ENCODE measurements at places on chromosomes 4 and X.

- no peak for DNase-seq
Measured at GRCh38 chr4:114791976-114792375, 193.4 kb downstream of the UGT8 start.

- no peak for DNase-seq
Measured at GRCh38 chr4:148289740-148290139, 152.5 kb downstream of the NR3C2 start.

DNA sequence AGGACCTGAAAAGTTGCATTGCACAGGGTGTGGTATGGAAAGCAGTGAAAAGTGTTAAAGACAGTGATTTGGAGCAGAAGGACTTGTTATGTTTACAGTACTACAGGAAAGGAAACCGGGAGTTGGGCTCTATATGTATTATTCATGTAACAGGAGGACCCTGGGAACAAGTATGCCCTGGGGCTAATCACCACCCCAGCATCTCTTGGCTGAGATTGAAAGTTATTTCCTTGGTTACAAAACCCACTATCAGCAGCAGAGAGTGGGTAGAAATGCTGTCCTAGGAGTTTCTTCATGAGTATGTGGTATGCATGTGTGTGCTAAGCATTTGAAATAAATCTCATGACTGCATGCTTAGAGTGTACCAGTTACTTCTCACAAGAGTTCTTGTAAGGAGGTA lies 46.9 kb downstream of the STK32B start:
- no peak for DNase-seq

DNA sequence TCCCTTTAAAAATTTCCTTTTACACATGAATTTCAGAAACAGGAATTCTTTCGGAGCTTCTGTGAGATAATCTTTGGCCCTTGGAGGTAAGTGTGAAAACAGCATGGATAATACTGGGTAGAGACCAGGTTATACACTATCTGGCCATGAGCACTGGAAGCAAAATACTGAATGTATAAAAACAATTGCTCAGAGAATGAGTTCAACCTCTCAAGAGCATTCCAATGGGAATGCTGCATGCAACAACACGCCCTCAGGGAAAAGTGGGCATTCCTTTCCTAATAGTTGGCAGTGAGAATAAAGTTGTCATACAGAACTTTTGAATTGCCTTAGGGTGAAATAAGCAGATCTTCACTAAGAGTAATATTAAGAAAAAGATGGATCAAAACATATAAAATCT lies 574.8 kb upstream of the DIPK2B start:
- no peak for DNase-seq

DNA sequence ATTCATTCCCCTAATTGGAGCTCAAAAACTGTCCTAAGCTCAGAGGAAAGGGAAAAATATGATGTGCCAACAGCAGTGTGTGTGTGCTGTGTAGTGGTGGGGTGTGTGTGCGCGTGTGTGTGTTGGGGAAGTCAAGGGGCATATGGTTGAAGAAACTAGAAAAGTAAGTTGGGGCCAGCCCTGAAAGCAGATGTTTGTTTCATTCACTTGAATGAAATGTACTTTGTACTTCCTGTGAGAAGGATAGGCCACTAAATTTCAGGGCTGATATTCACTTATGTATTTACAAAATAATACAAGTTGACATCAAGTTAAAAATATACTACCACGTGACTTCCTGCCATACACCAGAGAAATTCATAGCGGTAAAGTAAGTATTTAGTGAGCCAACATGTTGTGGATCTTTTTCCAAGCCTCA lies 151.3 kb upstream of the JADE1 start:
- no peak for DNase-seq

- DNase-seq: no peak
Measured at GRCh38 chrX:25049357-25049756, 33.6 kb upstream of the ARX start.

- no peak for DNase-seq
Measured at GRCh38 chrX:72176981-72177380, 4.6 kb upstream of the PIN4 start.

DNA sequence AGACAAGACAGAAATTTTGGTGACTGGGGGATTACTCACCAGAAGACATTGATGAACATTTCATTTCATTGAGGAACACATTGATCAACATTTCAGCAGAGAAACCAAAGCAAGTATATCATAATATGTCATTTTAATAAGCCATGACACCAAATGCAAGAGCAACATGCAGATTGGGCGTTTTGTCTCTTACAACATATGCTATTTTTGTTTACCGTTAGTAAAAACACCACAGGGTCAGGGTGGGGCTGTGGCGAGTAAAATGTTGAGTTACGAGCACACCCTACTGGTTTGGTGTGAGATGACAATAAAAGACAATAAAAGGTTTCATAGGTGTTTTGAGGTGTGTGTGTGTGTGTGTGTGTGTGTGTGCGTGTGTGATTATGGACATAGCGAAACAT lies 294.5 kb downstream of the PDGFC start:
- no peak for DNase-seq

- no peak for DNase-seq
Measured at GRCh38 chrX:119340606-119341205, 58.4 kb upstream of the SLC25A43 start.

DNA sequence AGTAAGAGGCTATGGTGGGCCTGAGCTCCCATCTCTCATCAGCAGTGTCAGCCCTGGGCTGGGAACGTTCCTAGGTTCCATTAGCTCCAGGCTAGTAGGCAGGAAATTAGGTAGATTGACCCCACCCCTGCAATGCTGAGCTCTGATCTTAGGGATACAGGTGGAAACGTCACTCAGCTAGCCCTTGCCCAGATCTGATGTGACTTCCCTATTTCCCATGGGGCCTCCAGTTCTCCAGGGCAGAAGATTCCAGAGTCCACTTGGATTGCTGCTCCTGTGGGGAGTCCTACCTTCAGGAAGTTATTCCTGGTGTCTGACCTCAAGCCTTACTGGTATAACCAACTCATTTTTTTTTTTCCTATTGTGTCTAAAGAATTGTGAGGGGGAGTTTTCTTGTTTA lies 81.1 kb downstream of the EFNB1 start:
- DNase-seq: no peak

- no peak for DNase-seq
Measured at GRCh38 chrX:57596109-57596508, 4.3 kb downstream of the ZXDB start.

DNA sequence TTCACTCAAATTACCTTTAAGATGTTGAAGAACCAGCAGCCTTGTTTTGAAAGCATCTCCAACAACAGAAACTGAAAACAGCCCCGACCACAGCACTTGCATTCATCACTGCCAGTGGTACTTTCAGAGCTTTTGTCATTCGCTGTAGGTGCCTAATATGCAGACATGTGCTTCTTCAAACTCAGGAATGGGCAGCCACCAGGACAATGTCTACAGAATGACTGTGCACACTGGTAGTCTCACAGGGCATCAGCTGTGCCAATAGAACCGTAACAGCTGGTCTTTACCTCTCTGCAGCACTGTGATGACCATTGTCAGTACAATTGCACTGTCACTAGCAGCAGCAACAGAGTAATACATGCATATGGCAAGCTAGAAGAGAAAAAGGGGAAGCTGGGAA lies 1149.7 kb downstream of the STPG2 start:
- DNase-seq: no peak

GRCh38 chr4:125235971-125236370 lies 78.8 kb upstream of the FAT4 start:
- no peak for DNase-seq

GRCh38 chrX:11533199-11533651 lies 132.5 kb downstream of the ARHGAP6 start:
- DNase-seq: no peak

DNA sequence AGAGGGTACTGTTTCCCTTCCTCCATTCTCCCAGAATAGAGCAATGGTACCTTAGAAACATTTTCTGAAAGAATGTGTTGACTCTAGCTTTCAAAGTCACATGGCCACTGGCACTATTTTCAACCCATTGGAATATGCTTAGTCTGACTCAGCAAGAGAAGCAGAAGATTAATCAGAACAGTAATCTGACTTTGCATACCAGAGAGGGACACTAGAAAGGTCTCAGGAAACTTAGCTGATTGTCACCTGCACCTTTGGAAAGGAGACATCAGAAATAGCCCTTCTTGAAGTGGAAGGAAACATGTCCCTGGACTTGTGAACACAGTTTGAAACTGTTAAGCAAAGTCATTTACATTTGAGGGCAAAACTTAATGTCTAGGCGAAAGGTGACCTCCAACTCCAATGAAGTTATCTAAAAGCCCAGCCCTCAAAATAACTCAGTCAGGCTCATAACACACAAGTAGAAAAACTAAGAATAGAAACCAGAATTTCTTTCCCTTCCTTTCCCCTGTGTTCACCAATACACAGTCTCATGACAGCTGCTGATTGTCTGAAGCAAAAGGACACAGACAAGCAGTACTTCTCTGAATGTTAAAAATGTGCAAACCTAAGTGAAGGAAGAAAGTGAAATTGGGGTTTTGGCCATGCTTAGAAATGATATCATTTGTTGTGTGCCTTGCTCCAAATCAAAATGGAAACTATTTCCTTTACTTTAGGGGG lies 270.8 kb downstream of the GRIA3 start:
- no peak for DNase-seq

DNA sequence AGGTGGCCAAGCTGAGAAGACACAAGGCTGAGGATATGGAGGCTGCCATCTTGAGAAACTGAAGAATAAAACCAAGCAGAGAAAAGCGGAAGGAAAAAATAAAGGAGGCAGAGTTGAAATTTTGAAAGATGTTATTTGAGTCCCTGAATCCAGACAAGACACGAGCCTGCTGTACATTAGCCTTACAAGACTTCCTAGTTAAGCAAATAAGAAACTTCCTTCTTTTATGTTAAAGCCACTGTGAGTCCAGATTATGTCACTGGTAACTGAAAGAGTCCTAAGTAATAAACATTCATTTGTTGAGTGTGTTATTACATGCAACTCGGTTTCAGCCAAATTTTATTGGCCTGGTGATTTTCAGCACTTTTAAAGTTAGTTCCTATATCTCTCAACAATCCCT lies 30.4 kb downstream of the DRD5 start:
- DNase-seq: no peak

DNA sequence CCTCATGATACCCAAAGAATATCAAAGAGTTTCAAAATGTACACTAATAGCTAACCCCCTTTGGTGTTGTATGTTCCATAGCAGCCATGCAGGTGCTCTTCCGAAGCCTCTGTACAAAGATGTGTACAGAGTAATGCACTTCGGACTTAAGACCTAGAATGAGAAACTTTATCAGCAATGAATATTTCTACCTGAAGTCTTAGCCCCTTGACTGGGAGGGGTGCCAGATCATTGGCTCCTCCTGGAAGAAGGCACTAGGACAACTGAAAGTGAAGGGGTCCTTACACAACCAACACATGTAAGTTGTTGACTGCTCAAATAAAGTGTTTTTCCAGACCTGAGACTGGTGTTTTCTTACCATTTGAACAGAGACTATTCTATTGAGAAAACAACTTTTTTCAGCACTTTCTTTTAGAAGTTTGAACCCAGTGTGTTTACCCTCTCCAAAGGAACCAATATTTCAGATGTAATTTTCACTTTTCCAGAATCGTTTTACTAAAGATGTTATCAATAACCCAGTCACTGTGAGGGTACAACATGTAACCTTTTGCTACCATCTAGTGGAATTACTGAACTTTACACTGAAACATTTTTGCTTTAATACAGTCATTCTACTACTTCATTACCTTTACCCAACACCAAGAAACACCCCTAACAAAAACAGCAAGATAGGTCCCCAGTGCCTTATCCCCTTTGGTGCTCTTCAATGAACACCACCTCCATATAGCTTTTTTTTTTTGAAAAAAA lies 33.3 kb upstream of the PRDX4 start:
- no peak for DNase-seq

GRCh38 chr4:165053645-165054044 lies at the start of gene TRIM75:
Gene TRIM75 (plus strand): TSS chr4:165053866. CDS start chr4:165059148, 5,282 bp downstream.
- DNase-seq: no peak

DNA sequence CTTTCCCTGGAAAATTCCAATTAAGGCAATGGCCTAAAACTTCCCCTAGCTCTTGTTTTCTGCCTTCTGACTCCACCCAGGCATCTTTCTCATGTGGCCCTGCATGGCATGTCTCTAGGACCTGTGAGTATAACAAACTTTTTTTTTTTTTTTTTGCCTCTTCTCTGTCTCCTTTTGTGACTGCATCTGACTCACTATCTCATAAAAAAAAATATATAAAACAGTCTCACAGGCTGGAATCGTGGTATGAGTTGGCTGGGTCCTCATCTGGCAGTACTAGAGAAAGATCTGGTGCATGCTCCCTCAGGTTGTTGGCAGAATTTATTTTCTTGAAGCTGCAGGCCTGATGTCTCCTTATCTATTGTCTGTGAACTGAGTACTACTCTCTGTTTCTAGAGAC lies 313.9 kb downstream of the TECRL start:
- no peak for DNase-seq

DNA sequence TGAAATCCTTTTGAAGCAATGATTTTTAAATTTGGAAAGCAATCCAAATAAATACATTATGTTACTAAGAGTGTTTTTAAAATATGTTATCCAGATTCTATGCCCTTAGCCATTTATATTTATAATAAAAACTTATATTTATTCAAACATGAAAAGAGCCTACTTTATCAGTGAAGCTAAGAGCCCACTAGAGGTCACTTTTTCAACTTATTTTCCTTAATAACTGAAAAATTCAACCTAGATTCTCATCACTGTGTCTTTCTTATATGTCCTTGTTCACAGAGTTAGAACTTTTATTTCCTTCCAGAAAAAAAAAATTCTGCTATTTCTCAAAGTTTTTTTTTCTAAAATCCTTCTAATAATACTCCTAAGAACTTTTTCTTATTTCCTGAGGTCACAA lies 23.9 kb downstream of the PRDM8 start:
- DNase-seq: no peak

DNA sequence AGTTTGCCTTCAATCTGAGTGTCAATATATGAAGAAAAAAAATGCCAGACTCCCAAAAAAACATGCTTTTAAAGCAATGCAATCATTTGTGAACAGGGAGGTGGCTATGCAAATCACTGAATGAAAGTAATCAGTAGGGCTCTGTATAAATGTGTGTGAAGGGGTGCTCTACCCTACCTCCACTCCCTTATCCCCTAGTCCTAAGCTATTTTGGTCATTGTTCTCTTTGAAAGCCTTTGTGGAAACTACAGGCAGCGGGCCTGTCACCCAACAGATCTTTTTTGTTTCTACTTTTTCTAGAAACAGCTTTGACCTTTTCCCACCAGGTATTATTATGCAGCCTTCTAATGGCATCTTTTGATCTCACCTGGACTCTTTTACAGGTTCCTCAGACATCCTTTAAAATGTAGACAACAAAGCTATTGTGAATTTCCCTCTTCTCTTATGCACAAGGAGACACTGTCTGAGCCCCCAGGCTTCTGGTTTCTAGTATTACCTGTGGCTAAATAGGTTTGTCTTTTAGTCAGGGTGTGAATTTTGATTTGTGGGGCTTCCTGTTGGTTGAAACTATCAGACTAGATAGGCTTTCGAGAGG lies 9.2 kb downstream of the BOD1L1 start:
- DNase-seq: no peak

DNA sequence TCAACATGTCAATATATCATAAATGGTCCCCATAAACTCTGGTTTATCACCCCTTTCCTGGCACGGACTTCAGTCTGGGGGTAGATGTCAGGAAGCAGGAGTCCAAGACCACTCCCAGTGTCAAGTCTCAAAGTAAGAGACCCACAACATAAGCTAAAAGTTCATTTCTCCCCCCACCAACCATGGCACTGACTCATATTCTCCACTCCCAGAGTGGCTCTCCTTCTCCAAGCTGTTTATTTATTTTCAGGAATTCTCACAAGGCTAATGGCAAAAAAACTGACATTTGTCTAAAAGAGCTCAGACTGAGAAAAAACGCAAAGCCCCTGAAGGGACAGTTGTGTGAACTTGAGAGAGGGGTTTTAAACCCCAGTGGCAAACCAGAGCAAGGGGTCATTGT lies 217.0 kb downstream of the RAB28 start:
- no peak for DNase-seq

- DNase-seq: no peak
Measured at GRCh38 chrX:42988700-42989099, 210.7 kb upstream of the PPP1R2C start.
